ENCODE measurements at places on chromosomes 3 and 15.

DNA sequence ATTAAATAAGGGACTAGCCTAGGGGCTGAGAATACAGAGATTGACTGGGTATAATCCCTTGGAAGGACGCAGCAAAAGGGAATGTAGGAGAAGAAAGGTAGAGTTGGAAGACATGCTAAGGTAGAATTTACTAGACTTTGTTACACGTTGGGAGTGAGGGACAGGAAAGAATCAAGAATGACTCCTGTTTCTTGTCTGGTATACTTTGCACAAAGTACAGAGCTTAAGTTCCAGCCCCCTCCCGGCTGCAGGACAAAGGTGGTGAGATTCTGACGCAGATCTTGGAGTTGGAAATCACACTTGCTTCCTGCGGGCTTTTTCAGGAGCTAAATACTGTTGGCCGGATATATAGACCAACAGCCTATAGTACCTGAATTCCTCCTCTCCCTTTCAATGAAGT lies 895 bp downstream of the HYKK start:
- DNase-seq: no peak

GRCh38 chr3:189001559-189001958 lies 170.2 kb upstream of the TPRG1 start:
- DNase-seq: peak; percentile 50

DNA sequence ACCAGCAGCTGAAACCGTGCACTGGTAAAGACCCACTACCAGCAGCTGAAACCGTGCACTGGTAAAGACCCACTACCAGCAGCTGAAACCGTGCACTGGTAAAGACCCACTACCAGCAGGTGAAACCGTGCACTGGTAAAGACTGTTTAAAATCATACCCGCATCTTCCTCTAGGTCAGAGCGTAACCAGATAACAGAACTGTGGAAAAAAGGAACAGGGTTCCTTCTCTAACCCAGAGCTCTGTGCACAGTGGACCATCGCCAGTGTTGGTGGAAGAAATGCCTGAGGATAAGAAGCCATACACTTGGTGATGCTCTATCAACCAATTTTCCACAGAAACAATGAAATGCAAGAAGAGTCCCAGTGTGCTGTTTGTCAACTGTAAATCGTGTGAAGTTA lies 243.4 kb downstream of the NTRK3 start:
- no peak for DNase-seq

GRCh38 chr3:115322901-115323300 lies 175.8 kb upstream of the ZBTB20 start:
- DNase-seq: no peak

DNA sequence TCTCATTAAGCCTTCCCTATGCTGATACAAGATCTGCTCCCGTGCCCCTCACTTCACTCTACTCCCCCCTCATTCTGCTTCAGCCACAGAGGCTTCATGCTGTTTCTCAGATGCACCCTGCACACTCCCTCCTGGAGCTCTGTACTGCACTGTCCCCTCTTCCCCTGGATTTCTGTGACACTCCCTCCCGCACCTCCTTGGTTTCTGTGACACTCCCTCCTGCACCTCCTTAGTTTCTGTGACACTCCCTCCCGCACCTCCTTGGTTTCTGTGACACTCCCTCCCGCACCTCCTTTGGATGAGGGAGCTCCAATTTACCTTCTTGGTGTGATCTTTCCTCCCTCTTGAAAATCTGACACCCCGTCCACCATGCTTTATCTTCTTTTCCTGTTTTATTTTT lies 28.2 kb downstream of the BDH1 start:
- no peak for DNase-seq

GRCh38 chr15:71939981-71940588 lies 129.7 kb downstream of the NR2E3 start:
- DNase-seq: no peak

GRCh38 chr15:47720555-47720954 lies 3.2 kb downstream of the SEMA6D start:
- DNase-seq: no peak

- no peak for DNase-seq
Measured at GRCh38 chr3:130748981-130749380, 2.4 kb upstream of the PIK3R4 start.

DNA sequence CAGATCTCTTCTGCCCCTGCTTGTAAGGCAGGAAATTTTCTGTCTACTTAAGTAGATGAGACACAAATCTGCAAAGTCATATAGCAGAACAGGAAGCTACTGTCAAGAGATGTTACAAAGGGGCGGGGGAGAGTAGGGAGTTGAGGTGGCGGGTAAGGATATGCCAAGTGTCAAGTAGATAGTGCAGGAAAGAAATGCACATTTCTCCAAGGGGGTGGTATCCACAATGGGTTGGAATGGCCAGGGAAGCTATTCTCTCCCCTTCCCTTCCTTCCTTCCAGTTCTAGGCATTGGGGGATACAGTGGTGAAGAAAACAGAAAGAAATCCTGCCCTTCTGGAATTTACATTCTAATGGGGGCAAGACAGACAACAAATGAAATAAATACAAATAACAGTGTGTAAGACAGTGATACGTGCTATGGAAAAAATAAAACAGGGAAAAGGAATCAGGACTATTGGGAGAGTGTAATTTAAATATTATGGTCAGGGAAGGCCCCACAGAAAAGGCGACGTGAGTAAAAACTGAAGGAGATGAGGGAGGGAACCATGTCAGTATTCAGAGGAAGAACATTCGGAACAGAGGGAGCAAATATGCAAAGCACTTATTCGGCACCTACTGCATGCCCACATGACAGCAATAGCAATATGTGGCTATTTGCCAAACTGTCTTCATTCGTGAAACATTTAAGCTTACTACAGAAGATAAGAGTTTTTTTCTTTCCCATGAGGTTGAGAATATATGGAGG lies 42.8 kb upstream of the RNU6-1 start:
- DNase-seq: no peak

GRCh38 chr3:188646592-188646991 lies 492.6 kb downstream of the LPP start:
- DNase-seq: no peak

DNA sequence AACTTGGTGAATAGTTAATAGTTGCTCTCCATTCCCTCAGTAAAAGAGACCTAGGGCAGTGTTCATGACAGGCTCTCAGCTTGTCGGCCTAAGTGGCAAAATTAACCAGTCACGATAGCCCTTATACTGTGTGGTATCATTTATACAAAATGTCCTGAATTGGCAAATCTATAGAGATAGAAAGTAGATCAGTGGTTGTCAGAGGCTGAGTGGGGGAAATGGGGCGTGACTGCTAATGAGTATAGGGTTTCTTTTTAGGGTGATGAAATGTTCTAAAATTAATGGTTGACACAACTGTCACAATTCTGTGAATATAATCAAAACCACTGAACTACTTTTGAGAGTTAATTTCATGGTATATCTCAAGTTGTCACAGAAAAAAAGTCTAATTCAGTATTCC lies 20.9 kb downstream of the ARIH1 start:
- no peak for DNase-seq

DNA sequence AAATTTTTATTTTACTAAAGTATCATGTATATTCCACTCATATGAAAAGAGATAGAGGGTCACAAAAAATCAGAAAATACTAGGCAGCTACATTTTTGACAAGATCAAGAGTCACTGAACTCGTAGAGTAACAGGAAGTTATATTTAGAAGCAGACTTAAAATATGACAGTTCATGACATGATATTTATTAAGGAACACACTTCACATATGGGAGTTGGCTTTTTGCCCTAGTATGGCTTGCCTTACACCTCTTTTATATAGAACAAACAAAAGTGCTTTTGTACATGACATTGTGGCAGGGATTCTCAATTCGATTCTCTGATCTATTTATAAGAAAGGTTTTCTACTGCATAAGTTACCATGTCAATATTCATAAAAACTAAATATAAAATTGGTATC lies 80.1 kb upstream of the GBE1 start:
- no peak for DNase-seq

DNA sequence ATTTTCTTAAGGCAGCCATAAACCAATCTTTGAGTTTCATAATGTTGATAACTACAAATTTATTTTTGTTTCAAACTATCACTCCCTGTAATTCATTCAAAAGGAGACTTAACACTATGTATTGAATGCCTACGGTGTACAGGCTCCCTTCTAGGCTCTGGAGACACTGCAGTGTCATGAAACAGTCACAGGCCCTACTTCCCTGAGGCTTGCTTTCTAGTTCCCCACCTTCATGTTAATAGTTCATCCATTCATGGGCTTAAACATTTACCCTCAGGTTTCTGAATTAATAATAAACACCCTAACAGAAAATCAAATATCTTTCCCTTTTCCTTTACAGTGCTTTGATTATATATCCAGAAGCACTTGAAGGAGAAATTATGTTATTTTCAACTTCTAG lies 168.7 kb downstream of the CHL1 start:
- DNase-seq: no peak

- no peak for DNase-seq
Measured at GRCh38 chr3:194872669-194872977, 186.9 kb downstream of the FAM43A start.

DNA sequence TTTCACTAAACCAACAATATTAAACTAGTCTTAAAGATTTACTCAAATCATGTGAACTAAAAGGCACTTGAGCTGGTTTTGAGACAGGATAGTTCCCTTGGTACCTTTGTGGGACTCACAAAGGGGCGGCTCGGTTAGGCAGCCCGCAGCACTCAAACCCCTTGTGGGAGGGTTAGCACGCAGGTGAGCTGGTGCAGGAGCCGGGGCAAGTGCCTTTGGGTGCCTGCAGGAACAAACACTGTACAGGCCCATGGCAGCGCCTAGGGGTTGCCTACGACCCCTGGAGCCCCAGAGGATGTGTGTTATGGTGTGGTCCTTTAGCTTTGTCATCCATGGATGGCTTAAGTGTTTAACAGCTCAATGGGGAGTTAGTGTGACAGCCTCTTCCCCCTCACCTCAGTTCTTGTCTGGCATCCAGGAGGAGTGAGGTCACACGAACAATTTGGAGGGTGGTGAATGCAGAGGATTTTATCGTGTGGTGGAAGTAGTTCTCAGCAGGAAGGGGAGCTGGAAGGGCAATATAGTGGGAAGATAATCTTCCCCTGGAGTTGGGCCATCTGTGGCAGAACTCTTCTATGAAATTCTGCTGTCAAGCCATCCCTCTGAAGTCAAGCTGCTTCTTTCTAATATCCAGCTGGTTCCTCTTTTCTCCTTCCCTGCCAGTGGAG lies 470.9 kb downstream of the RBMS3 start:
- DNase-seq: no peak

DNA sequence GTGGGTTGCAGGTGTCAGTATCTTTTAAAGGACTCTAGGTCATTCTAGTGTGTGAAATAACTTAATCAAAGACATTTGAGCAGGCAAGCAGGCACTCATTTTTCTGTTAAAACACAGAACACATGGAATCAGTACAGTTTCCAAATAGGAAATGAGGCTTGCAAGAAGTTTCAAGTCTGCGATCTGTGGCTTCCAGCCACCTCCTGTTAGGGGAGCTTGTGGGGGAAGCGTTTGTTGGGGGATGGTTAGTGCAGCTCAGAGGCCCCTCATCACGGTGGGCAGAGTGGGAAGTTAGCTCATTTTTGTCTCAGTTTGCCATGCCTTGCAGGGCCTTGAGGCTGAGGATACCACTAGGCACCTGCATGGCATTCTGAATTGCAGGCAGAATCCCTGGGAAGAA lies 59.9 kb downstream of the SLC6A11 start:
- no peak for DNase-seq

- no peak for DNase-seq
Measured at GRCh38 chr3:156747046-156747445, 72.7 kb downstream of the TIPARP start.

DNA sequence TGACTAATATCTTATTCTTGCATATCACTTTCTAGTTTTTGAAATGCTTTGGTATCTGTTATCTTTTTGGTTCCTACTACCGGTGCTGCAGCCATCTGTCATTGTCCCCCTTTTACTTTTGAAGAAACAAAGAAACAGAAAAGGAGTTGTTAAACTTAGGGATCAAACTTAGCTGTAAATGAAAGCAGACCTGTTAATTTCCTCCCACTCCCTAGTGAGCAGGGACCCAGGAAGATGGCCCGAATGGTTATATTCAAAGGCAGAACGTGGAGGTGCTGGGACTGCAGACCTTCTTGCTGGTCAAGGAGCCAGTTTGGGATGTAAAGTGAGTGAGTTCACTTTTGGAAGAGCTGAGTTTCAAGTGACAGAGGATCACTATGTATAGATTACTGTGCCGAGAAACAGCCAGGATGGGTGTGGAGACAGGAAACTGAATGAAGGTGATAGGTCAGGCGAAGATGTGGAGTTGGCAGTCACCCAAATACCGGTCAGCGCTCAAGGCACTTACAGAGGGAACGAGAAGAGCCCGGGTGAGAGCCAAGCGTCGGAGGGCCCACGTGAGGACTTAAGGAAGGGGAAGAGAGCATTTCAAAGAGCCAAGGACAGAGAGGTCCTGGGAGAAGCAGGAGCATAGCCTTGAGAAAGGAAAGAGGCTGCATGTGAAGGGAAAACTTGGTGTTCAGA lies 20.1 kb downstream of the KBTBD8 start:
- no peak for DNase-seq

DNA sequence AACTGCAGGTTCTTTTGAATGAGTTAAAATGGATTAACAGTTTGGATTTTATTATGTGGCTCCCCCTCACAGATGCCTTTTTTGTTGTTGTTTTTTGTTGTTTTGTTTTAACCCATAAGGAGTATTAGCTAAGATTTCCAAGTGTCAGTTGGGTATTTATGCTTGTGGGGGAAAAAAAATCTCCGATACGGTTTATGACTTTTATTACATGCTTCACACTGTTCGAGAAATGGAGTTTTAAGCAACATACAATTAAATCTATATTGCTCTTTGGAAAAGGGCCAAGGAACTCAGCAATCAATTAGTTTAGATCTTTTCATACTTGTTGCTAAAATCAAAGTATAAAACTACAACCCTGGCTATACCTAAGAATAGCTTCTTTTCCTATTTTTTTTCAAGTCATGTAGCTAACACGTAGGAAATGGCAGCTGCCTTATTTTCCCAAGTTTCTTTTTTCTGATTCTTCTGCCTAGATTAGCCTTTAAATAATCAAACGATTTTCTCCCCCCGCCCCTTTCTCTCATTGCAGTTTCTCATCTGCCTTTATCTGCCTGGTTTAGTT lies 16.0 kb downstream of the NR2F2 start:
- no peak for DNase-seq

DNA sequence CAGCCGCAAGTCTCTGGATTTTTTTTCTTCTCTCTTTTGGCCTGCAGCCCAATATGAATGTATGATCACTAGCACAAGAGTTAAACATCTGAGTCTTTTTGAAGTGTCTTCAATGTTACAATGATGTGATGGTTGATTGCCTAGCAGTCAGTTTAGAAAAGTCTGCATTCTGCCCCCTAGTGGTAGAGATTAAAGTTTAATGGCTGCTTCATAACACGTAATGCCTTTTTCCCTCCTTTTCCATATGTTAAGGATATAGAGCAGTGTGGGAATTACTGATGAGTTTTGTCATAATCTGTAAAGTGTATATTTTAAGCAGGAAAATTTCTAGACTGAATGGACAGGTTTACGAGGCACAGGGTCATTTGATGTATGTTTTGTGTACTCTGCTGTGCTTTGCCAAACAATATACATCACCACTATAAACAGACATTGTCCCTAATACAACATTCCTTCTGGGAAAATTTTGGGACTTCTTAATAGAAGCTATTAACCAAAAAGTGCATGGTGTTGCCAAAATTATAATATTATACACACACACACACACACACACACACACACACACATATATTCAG lies 1038.5 kb upstream of the NR2F2 start:
- no peak for DNase-seq

GRCh38 chr3:98809557-98809956 lies 46.4 kb downstream of the ST3GAL6 start:
- DNase-seq: no peak

Data from amniotic stem cell (primary cell).